ENCODE measurements at places on chromosomes 3 and 15.

GRCh38 chr15:80500021-80500420, 95.8 kb downstream of the ARNT2 start:
- no peak for DNase-seq

GRCh38 chr3:129384594-129385323, 43.7 kb downstream of the EFCAB12 start:
- DNase-seq = no peak

DNA sequence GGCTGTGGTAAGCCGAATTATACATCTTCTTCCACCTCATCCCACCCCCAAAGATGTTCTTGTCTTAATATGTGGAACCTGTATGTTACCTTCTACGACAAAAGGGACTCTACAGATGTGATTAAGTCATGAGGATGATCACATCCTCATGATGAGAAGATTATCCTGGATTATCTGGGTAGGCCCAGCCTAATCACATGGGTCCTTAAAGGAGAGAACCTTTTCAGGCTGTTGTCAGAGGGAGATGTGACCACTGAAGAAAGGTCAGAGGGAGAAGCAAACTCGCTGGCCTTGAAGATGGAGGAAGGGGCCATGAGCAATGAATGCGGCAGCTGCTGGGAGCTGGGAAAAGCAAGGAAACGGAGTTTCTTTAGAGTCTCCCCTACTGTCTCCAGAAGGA, 12.9 kb upstream of the SCG3 start:
- no peak for DNase-seq

DNA sequence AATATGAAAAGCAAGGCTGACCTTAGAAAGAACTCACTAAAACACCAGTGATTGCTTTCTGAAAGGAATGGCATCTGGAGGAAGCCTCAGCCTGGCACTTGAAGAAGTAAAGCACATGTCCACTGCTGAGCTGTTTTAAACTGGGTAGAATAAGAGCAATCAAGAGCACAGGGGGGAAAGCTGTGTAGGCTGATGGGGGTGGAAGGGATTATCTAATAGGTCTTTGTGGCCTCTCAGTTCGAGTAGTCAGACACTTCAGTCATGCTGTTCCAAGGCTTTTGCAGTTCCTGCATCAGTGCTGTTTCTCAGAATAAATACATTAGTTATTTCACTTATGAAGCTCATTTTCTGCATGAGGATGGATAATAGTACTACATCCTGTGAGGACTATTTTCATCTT, 22.6 kb downstream of the CCDC191 start:
- no peak for DNase-seq

DNA sequence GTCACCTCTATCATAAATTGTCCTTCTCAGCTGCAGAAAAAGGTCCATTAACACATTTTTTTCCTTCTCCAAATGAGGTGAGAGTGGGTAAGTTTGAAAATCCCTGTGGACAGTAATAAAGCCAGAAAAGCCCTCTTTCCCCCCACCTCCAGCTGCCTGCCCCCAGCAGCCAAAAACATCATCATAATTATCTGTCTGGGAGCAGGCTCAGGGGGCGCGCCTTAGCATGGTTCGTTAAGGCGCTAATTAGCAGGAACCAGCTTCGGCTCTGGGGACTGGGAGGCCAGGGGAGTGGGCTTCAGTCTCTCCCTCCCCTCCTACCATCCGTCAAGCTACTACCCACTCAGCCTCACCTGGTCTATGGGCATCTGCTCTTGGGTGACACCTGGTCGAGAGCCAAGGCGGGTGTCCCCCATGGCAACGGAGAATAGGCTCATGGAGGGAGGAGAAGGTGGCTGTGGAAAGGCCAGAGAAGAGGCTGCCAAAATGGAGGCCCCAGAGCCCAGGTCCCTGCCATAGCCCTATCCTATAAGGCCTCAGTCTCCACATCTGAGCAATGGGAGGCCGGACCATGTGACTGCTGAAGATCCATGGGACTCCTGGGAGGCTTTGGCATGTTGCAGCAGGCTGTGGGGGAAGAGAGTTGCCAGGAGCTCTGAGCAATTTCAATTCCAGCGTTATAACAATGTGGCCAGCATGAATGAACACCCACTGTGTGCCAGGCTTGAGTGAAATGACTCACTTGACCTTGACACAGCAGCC, 140.1 kb upstream of the LINGO1 start:
- no peak for DNase-seq

DNA sequence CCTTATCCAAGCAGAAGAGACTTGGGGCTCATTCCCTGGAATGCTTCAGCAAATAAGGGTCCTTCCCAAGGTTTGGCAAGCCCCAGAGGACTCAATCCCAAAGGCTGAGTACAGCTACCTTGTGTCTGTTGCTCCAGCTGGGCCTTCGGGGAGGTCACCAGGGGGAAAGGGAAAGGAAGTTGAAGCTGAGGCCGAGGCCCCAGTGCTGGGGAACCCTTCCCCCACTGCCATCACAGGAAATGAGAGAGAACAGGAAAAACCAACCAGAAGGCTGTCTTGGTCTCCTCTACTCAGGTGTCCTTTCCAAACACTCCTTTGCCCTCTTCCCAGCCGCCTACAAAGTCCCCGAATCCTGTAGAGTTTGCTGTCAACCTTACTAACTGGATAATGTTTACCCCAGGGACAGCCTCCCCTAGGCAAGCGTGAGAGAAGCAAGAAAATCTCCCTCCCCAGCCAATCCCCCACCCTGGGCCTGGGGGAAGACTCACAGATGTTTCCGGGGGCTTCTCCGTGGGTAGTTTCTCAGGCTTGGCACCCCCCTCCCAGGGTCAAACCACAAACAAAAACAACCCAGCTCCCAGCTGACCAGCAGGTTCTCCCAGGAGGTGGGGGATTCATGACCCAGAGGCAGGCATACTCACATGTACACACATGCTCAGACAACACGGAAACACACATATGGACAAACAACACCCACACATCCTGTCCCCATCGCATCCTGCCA, 5.5 kb downstream of the CSRNP1 start:
- DNase-seq = no peak

GRCh38 chr3:194865615-194866014, 179.9 kb downstream of the FAM43A start:
- DNase-seq = no peak

- no peak for DNase-seq
Observed at GRCh38 chr3:101131767-101132166, 138.5 kb upstream of the ABI3BP start.

DNA sequence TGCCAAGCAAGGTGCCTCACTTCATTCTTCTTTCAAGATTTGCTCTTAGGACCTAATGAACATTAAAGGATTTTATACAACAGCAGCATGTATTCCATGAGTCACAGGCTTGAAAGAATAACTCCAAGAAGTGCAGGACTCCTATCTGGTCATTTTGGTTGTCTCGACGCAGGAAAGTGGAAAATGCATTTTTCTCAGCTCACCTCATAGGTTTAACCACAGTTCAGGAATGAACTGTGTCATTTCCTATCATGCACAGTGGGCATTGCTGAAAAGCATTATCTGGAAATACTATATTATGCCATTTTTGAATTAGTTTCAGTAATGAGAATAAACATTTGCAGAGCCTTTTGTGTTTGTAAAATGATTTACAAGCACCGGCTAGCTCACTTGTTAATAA, 98.7 kb upstream of the BFSP2 start:
- no peak for DNase-seq

DNA sequence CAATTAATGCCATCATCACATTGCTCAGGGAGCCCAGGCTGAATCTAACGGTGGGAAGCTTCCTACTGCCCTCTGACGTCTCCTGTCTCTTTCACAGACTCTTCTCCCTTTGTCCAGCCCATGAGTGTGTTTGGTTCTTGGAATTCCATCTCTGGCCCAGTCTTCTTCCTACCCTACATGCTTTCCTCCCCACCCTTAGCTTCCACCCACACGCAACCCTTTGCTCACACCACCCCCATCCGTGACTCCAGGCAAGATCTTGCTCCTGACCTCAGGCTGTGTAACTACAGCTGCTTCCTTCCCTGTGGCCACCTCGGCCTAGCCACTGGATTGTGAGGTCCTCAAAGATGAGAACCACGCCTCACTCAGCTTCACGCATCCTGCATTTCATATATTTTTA, 72.3 kb upstream of the THBS1 start:
- DNase-seq = no peak

DNA sequence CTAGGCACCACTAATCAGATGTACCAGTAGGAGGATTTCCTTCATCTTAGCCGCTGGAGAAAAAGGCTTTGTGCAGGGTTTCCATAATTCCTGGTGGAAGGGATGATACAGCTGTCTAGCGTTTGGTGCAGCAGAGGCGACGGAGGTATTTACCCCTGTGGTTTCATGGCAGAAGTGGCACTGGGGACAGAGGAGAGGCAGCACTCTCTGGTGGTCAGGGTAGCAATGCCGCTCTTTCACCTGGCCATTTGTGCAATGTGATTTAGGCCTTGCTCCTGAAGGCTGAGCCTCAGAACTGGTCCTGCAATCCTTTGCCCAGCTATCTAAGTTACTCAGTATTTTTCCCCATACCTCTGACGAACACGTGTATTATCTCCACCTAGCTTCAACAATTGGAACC, 47.1 kb upstream of the BNIP2 start:
- no peak for DNase-seq

- no peak for DNase-seq
Observed at GRCh38 chr3:119351581-119351980, 57.4 kb downstream of the ARHGAP31 start.

DNA sequence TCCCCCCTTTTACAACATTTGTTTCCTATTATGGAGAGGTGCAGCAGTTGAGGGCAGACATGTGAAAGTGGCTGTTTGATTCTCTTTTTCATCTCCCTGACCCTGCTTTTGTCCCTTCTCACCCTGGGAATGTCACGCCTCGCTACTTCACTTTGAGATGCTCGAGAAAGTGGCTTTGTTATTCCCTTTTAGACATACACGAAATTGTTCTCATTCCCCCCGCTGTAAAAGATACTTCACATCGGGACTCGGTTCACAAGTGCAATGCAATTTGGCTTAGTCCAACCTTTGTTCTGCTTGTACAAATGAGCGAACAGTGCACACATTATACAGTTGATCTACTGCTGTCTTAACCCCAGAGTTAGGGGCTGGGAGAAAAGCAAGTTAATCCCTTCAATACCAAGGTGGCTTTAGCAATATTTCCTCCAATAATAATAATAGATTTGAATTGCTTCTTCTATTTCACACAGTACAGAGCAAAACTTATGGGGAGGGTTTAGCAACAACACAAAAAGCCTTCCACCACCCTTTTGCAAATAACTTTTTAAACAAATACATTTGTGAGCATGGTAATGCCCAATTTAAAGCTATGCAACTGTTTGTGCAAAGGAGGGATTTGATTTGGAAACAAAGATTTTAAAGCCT, 5.7 kb upstream of the FOXB1 start:
- DNase-seq = no peak

DNA sequence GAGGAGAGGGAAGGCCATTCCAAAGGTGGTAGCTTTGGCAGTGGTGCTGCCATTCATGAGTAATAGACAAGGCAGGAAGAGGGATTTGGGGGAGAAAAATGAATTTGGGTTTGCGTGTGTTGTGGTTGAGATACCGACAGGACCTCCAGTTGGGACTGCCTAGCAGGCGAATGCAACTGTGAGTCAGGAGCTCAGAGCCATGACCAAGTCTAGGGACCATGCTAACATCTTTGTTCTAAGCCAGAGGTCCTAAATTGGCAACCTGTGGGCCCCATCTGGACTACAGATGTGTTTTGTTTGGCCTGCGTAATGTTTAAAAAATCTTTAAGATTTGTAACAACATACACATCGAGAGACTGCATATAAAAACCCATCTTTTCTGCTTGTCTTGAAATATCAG, 61.6 kb downstream of the SAMMSON start:
- DNase-seq = no peak

DNA sequence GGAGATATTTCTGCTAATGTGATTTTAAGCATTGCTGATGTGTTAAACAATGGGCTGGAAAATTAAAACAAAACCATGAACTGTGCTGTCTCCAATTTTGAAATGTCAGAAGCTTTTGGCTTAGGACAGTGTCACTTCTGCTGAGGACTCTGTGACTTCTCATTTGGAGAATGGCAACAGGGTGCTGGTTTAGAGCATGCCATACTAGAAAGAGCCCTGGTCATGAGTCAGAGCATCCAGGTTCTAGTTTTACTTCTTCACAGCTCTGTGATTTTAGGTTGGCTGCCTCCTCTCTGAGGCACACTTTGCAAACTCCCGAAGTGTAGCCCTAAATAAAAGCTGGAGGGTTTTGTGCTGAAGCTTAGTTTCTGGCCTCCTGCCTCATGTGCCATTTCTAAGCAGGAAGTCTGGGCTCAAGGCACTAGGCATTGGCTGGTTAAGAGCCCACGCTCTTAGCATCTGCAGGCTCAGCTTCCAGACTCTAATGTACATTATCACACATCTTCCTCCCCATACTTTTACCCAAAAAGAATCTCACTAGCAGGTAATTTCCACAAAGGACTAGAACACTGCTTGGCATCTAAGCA, 193.8 kb downstream of the CNTN3 start:
- DNase-seq = no peak

DNA sequence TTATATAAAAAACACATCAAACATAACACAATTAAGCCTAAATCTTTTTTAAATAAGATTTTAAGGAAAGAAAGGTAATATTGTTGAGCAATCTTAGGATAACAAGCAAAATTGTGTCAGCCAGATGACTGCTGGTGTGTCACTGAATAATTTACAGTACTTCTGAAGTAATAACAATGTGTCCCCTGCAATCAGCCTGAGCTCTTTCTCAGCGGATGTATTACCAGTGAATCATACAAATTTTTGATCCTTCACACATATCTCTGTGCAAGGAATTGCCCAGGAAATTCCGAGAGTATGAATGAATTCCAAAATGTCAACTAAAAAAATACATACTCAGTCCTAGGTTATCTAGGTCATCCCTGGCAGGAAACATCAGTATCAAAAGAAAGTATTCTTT, 76.6 kb upstream of the PTX3 start:
- no peak for DNase-seq

DNA sequence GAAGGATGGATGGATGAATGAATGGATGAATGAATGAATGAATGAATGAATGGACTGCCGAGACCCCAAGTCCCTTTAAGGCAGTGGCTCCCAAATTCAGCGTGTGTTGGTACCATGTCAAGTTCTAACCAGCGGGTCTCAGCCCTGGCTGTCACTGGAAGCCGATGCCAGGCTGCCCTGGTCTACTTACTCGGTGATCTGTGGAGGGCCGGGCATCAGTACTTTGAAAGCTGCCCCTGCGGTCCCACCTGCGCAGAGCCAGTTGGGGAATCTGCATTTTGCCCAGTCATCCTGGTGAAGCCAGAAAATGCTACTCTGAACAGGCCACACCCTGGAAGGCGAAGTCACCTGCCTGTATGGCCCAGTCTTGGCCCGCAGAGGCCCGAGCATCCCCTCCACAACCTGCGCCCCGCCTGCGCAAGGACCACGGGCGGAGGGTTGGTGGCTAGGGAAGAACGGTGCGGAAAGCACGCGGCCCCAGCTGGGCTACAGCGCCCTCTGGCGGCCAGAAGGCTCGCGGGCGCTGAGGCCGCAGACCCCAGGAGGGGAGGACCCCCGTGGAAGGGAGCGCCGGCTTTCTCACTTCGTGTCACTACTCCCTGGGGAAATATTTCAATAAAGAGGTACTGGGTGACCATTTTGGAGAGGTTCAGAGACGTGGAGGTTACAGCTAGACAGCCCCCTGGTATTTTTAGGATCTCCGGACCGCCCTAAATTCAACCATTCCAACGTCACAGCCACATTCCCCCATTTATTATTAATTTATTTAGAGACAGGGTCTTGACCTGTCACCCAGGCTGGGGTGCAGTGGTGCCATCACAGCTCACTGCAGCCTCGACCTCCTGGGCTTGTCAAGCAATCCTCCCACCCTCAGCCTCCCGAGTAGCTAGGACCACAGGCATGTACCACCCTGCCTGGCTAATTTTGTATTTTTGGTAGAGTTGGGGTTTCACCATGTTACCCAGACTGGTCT, 34.9 kb downstream of the PRKCD start:
- peak; percentile 83 for DNase-seq

GRCh38 chr15:60396560-60396957, 1.2 kb downstream of the ANXA2 start:
- DNase-seq = no peak
